T-helper 9 cell (primary cell): ENCODE measurements at places on chromosomes 12 and 14.
A peak's percentile ranks its signal among the peaks of the same experiment; 100 is the strongest.

- no peak for DNase-seq
These were observed 86.8 kb downstream of the DERA start for GRCh38 chr12:15997910-15998309.

DNA sequence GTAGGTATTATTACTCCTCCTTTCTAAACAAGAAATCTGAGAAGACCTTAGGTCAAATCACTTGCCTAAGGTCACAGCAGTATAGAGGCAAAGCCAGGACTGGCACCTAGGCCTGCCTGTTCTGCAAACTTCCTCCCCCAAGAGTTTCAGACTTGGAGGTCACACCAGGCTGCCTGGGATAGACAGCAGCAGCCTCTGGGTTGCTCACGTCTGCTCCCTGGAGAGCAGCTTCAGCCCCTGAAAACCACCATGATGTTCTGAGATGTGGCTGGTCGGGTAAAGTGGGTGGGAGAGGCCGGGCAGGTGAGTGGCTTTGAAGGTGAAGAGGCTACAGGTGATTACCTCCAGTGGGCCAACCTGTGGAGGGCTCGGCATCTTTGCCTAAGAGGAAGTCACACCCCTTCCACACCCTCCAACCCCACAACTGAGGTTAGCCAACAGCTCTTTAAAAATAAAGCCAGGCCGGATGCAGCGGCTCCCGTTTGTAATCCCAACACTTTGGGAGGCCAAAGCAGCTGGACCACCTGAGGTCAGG lies 37.0 kb upstream of the PNMA1 start:
- no peak for DNase-seq

DNA sequence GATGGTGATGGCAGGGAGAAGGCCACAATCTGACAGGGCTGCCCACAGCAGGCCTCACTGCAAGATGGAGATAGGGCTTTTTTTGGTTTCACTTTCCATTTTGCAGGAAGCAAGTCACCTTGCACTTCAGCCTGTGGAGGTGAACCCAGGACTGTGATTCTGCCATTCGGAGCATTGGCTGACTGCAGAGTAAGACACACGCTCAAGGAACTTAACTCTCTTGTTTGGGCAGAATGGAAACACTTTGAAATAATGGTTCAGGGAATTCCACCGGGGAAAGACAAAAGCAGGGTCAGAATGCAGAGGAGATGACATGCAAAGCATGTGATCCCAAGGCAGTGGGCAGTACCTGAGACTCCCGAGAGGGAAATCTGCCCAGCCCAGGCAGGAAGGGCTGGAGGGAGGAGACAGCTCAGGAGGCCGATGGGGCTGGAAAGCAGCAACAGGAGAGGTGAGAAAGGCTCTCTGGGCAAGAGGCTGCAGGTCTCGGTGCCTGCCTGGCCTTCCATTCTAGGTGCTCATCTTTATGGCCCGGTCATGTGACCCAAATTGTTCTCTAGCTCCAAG lies 58.7 kb upstream of the PRMT8 start:
- DNase-seq: no peak

DNA sequence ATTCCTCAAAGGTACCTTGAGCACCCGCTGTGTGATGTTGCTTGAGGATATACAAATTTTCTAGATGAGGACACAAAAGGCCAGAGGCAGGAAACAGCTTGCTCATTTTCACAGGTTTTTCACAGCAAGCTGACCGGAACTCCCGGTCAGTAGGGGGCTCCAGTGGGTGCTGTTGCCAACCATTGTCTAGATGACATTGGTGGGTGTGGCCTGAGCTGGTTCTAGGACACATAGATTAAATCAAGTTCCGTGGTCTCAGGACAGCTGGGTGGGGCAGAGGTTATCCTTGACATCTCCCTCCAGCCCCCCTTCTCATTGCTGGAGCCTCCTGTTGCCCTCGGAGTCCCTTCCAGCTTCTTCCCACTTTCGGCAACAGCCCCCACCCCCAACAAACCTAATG lies 153.6 kb upstream of the FKBP4 start:
- no peak for DNase-seq

GRCh38 chr14:104335611-104336010 lies 197.2 kb downstream of the KIF26A start:
- DNase-seq: no peak

DNA sequence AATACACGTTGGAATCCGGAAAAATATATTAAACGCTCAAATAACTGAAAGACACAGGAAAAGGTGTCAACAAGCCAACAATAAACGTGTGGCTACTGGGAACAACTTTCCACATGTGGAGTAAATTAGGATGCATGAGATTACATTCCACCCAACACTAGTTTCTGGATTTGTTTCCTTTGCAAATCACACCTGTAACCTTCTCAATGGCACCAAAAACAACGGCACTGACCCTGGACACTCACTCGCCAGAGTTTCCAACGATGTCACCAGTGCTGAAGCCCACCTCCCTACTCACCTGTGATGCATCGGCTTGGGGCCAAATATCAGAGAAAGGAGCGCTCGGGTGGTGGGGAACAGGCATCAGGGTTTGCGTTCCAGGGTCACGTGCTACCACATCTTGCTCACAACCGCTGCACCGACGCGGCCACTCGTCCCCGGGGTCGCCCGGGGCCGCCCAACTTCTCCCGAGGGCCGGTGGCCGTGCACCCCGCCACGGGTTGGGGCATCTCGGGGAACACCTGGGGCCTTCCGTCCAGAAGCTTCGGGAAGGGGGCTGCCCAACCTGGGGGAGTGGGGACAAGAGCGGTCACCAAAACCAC lies 629 bp downstream of the PRDM4 start:
- peak; percentile 22 for DNase-seq

- no peak for DNase-seq
These were observed 171.3 kb downstream of the TTC7B start for GRCh38 chr14:90644882-90645281.
